Stimulated activated CD8-positive, alpha-beta memory T cell treated with anti-CD3 and anti-CD28 coated beads, Interleukin-7, amount 100 ng/mL, for 24 hours (primary cell): ENCODE measurements at places on chromosomes 5 and 9.

- DNase-seq: no peak
These were observed 16.8 kb downstream of the MGAT1 start for GRCh38 chr5:180785794-180786221.

DNA sequence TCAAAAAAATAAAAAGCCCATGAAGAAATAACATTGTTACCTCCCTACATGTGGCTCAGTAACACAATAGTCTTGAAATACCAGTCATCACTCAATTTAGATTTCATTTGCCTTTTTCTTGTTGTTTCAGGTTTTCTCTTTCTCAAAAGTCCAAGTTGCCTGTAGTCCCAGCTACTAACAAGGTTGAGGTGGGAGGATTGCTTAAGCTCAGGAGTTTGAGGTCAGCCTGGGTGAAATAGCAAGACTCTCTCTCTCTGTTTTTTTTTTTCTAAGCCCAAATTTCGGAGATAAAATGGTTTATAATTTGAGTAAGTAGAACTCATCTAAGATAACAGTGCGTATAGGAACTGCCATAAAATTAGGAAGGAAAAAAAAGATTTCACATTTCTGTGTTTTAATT, 17.5 kb upstream of the NDUFS4 start:
- no peak for DNase-seq

DNA sequence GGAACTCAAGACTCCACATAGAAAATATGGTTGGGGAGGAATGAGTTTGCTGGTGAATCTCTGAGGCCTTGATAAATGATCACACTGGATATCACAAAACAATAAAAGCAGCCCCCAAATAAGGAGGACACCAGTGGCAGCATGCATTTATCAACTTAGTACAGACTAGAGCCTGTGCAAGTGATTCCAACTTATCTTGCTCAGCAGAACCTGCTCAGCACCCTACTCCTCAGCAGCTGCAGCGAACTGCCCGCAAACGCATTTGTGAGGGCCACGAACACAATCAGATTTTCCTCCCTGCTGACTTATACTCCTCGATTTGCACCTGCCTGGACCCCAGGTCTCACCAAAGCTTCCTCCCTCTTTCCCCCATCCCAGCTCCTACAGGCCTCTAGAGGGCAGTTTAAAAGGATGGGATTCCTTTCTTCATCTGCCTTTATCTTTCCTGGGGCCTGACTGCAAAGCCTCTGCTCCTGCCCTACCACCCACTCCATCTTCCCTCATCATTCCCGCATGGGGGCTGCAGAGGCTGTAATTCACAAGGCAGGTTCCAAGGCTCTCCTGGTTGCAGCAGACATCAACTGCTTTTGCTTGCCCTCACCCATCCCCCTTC, 41.2 kb downstream of the ANKS6 start:
- no peak for DNase-seq

GRCh38 chr5:149860801-149861322, 83.7 kb downstream of the PDE6A start:
- DNase-seq: no peak

DNA sequence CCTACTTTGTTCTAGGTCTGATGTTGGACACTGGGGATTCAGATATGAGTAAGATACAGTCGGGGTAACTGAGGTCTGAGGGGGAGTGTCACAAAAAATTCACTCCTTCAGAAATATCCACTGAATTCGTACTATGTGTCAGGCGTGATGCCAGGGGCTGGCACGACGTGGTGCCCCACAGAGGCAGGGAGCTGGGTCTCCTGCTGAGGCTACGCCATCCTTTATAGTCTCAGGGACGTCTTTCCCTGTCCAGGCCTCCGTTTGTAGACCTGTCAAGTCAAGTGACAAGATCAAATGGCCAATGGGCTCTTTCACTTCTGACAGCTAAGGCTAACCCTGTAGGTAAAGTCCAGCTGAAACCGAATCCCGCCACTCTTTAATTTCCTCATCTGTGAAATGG, 118.8 kb upstream of the SMIM23 start:
- DNase-seq: no peak
